ENCODE measurements at places on chromosomes 11 and 22. TPM values are rescaled to one million over a fixed set of nuclear protein-coding genes. Genes with fewer than 3 reads are reported as not detected.

The CCDC87 gene
- not detected for polyA plus RNA-seq

DNA sequence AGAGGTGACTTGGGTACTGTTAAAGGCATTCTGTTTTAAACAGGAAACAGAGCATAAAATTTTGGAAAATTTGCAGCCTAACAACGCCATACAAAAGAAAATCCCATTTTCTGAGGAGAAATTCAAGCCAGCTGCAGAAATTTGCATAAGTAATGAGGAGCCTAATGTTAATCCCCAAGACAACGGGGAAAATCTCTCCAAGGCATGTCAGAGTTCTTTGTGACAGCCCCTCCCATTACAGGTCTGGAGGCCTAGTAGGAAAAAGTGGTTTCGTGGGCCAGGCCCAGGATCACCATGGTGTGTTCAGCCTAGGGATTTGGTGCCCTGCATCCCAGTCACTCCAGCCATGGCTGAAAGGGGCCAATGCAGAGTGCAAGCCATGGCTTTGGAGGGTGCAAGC is 1333.1 kb upstream of the TENM4 start:
- DNase-seq, result no peak
- H3K27ac ChIP-seq, result no peak overlapping the region
- H3K4me3 ChIP-seq, result no peak overlapping the region
- H3K4me1 ChIP-seq, result peaks cover 1% of the 10 kb centered on the region
- no peaks in the 10 kb centered on the region for H3K27me3 ChIP-seq
- no peaks in the 10 kb centered on the region for H3K36me3 ChIP-seq

The OR56A1 gene
- polyA plus RNA-seq, result not detected

The P2RY6 gene
- polyA plus RNA-seq, result 1.3 TPM

The CCDC116 gene
- 0.05 TPM for polyA plus RNA-seq

GRCh38 chr11:11514246-11514645 is 107.6 kb downstream of the GALNT18 start:
- no peaks in the 10 kb centered on the region for H3K4me1 ChIP-seq
- H3K27ac ChIP-seq, result no peak overlapping the region
- no peak overlapping the region for H3K4me3 ChIP-seq
- no peak for DNase-seq
- H3K36me3 ChIP-seq, result no peaks in the 10 kb centered on the region

GRCh38 chr22:44632541-44633396 is 69.2 kb upstream of the PRR5 start:
- H3K27me3 ChIP-seq, result no peaks in the 10 kb centered on the region
- no peaks in the 10 kb centered on the region for H3K4me1 ChIP-seq
- H3K36me3 ChIP-seq, result no peaks in the 10 kb centered on the region
- no peak for DNase-seq
- no peak overlapping the region for H3K4me3 ChIP-seq
- no peak overlapping the region for H3K27ac ChIP-seq
